ENCODE measurements at places on chromosomes 11 and 22.
A peak's percentile ranks its signal among the peaks of the same experiment; 100 is the strongest.

DNA sequence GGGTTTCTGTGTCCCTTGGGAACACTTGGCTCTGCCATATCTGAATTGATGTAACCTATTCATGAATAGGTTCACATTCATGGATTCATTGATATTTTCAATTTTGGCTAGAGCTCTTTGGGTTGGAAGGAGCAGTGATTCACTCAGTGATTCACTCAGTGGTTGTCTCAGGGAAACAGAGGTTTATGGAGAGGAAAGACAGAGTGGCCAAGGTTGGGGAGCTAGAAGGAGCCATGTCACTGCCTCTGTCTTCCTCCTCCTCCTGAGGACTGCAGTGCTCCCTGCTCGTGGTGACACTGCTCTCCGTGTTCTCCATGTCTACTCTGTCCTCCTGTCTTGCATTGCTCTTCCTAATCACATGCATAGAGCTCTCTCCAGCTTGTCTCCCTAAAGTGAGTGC is 17.4 kb downstream of the CEP164 start:
- no peak for DNase-seq

GRCh38 chr11:124402326-124402922 is 3.6 kb upstream of the OR8B3 start:
- DNase-seq = no peak

DNA sequence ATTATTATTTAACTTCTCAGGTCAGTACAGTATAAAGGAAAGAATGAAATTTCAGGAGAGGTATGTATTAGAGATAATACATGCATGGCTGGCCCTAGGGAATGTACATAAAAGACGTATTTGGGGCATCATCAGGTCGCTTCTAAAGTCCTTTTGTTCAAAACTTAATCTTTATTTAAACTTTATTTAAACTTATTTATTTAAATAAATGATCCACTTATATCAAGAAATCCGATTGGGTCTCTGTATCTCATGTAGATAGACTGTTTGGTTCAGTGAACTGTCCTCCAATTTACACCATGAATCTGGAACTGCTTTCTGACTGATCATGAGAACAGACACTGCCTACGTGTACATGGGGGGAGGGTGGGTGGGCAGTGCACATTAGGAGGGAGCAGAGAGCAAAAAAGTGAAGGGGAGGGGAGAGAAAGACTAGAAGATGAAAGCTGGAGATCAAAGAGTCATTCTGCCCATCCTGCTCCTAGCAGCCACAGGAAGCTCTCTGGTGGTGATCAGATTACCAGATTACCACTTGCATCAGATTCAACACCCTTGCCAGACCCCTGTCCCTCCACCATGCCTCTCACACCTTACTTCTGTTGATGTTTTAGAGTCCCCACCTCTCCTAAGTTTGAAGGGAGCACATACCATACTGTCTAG is 92.1 kb upstream of the MTMR2 start:
- no peak for DNase-seq

- no peak for DNase-seq
Measured at GRCh38 chr11:107354780-107355179, 102.8 kb downstream of the CWF19L2 start.

DNA sequence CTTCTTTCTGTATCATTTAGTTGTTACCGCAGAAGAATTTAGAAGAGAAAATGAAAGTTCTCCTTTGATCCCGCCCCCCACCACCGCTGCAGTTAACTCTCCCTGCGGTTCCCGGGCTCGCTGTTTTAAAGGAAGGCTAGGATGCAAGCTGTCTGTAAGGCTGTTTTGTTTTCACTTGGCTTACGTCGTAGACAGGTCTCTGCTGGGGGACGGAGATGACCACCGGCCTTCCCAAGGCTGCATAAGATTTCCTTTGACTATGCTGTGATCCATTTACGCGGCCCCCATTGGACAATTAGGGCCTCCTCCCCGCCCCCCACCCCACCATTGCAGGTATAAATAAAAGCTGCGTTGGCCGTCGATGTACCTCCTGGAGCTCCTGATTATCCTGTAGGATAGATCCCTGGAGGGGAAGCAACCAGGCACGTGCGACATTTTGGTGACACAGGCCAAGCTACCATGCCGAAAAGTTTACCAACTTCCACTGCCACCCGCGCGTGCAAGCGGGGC is 1.4 kb upstream of the CPT1A start:
- DNase-seq = no peak

- DNase-seq = peak; percentile 83
Measured at GRCh38 chr11:61826930-61827570, 1.1 kb upstream of the FADS2 start.

DNA sequence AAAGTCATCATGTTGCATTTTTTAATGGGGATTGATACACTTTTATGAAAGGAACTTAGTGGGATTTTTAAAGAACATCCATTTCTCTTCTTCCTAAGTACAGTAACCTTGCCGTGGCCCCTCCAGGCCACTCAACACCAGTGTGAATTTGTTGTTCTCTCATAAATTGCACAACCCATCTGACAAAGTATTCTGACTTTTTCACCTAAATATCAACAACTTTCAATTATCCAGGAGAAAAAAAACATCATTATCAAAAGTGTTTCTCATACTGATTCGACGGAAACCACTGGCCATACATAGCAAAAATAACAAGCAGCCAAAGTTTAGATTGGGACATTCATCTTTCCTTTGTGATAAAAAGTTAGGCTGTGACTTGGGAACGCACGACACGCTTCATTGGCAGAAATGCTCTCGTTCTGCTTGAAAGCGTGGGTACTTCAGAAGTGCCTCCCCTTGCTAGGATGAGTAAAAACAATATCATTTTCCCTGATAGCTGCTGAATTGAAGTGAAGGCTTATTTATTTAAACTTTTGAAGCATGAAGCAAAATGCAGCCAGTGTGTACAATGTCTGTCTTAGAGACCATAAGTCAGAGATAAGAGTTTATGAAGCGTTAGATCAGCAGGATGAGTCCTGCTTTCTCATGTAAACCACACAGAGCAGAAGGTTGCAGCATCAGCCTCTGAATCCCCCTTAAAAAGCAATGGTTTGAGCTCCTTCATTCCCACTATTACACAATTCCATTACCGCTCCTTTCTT is 20.6 kb upstream of the EIF3M start:
- DNase-seq = no peak

- no peak for DNase-seq
Measured at GRCh38 chr11:15153231-15153630, 38.5 kb downstream of the INSC start.

DNA sequence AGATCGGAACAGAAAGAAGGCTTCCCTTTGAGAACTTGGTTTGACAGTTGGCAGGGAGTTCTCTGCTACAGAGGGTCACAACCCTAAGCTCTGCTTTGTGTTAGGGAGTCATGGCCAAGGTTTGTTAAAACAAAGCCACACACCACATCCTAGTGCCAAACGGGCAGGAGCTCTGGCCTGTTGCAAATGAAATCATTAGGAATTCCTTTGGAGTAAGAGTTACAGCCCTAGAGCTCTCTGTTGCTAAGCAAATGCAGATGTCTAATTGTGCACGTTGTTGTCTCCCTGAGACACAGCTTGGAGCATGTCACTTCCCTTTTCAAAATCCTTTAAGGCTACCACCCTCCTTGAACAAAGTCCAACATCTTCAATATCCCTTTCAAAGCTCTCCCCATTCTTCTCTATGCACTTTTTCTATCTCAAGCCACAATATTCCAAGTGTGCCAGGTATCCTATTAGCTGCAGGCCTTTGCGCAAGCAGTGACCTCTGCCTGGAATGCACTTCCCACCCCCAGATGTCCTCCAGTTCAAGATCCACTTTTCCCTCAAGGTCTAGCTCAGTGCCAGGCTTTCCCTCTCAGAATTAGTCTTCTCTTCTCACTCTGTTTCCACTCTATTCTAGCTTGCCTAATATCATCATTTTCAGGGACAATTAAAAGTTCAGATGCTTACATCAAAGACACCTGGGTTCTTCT is 253.7 kb upstream of the POU2AF2 start:
- no peak for DNase-seq

DNA sequence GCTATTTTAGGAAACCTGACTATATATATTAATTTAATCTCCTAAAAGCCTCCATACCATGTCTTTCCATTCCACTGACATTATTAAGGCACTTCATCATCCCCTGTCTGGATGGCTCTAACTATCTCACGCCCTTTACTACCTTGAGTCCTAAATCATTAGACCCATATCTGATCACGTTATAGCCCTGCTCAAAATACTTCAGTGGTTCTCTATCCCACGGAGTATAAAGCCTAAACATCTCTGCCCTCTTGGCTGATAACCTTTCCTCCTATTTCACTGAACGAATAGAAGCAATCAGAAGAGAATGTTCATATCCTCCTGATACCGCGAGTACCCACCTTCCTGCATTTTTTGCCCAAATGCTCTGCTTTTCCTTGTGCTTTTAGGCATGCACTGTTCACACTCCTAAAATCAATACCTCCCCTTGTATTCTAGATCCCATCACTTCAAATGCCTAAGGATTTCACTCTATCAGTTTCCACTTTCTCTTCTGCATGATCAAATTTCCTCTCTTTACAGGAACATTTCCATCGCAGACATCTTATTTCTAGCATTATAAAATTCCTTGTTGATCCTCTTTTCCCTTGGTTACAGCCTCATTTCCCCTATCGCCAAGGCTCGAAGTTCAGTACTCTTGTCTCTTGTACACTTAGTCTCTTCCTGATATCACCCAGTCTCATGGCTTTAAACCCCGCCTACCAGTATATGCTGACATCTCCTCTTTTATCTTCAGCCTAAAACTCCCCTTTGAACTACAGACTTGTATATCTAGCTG is 45.0 kb upstream of the BIRC3 start:
- DNase-seq = no peak

- no peak for DNase-seq
Measured at GRCh38 chr11:99376463-99376862, 355.7 kb downstream of the CNTN5 start.

DNA sequence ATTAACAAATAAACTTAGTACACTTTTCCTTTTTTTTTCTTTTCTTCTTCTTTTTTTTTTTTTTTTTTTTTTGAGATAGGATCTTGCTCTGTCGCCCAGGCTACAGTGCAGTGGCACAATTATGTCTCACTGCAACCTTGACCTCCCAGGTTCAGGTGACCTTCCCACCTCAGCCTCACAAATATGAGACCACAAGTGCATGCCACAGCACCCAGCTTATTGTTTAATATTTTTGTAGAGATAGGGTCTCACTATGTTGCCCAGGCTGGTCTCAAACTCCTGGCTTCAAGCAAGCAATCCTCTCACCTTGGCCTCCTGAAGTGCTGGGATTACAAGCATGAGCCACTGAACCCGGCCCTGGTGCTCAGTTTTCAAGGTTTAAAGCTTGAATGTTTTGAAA is 88.9 kb downstream of the ELP4 start:
- DNase-seq = no peak

GRCh38 chr22:38271927-38272372 is 860 bp downstream of the TMEM184B start:
- DNase-seq = peak; percentile 54

DNA sequence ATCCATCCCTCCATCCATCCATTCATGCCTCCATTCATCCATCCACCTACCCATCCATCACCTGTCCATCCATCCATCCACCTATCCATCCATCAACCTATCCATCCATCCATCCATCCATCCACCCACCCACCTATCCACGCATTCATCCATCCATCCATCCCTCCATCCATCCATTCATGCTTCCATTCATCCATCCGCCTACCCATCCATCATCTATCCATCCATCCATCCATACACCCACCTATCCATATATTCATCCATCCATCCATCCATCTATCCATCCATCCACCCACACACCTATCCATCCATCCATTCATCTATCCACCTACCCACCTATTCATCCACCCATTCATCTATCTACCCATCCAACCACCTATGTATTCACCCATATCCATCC is 13.8 kb downstream of the PARVG start:
- DNase-seq = no peak

DNA sequence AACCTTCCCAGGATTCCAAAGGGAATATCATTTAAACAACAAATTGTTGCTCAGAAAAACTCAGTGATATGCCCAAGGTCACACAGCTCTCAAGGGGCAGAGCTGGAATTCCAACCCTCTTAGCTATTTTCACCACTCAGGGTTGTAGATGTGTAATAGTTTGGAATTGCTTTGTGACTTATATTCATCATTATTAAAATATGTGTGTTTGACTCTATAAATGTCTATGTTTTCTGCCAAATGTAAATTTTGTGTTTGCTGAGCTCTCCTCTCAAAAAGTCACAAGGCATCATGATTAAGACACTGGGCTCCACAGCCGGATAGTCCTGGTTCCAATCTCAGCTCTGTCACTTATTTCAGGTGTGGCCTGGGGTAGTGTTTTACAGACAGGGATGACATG is 407.3 kb downstream of the TMEM135 start:
- DNase-seq = no peak

- DNase-seq = peak; percentile 61
Measured at GRCh38 chr22:39943953-39944872, 16.0 kb upstream of the TMA7B start.

- no peak for DNase-seq
Measured at GRCh38 chr22:21736084-21736642, 569 bp upstream of the YPEL1 start.

DNA sequence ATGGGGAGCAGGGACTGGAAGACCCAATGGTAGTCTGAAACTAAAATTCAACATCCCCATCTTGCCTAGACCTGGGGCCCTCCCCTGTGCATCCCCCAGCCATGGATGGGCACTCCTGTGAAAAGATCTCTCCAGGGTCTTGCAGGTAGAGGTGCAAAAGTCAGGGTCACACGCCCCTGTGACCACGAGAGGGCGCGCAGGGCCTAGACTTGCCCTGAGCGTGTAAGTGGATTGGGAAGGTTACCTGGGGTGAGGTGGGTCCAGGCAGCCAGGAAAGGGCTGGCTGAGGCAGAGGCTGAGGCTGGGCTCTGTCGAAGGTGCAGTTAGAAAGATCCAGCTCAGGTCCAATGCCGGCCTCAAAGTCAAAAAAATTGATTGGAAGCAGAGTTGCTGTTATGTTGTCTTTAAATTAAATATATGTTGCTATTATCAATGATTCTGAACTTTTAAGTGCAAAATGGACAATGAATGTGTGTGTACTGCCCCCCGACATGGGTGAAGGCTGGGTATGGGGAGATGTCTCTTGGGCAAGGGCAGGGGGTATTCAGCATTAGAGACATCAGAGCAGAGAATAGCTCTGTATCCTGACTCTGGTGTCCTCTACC is 4.8 kb upstream of the POU2F3 start:
- peak; percentile 60 for DNase-seq

- DNase-seq = no peak
Measured at GRCh38 chr11:106679181-106679580, 339.1 kb downstream of the GUCY1A2 start.

GRCh38 chr11:73236854-73237253 is 18.8 kb downstream of the P2RY2 start:
- DNase-seq = no peak

- DNase-seq = no peak
Measured at GRCh38 chr11:75763846-75764245, 4.7 kb upstream of the DGAT2 start.

DNA sequence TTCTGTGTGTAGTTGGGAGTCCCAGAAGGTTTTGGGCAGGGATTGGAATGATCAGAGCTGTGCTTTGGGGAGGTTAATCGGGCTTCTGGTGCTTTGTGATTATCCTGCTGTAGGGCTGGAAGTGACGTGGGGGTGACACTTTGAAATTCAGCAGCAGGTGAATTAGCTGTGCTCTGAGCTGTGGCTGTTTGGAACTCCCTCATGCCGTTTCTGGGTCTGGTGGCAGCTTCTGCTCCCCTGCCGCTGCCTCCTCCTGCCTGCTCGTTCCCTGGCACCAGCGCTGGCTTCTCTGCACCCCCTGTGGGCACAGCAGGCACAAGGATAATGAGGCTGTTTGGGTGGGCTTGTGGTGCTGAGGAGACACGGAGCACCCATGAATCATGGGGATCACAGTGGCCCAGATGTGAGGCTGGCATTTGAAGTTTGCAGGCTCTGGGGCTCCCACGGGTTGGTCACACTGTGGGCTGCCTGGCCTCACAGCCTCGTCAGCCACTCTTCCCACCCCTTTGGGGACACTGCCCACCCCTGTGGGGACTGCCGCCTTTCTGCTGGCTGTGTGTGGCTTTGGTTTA is 49.7 kb downstream of the TBC1D22A start:
- DNase-seq = no peak

Data from NCI-H1092 treated with DMSO at 0.1 percent for 48 hours (cell line).